ENCODE measurements at places on chromosomes 5 and 9.

- DNase-seq: no peak
Observed at GRCh38 chr5:155772009-155772662, 554.8 kb upstream of the SGCD start.

- no peak for DNase-seq
Observed at GRCh38 chr5:143061161-143061945, 291.2 kb downstream of the ARHGAP26 start.

- DNase-seq: no peak
Observed at GRCh38 chr9:1429297-1429696, 379.1 kb downstream of the DMRT2 start.

- DNase-seq: no peak
Observed at GRCh38 chr5:179343021-179343718, 2.1 kb downstream of the ADAMTS2 start.

DNA sequence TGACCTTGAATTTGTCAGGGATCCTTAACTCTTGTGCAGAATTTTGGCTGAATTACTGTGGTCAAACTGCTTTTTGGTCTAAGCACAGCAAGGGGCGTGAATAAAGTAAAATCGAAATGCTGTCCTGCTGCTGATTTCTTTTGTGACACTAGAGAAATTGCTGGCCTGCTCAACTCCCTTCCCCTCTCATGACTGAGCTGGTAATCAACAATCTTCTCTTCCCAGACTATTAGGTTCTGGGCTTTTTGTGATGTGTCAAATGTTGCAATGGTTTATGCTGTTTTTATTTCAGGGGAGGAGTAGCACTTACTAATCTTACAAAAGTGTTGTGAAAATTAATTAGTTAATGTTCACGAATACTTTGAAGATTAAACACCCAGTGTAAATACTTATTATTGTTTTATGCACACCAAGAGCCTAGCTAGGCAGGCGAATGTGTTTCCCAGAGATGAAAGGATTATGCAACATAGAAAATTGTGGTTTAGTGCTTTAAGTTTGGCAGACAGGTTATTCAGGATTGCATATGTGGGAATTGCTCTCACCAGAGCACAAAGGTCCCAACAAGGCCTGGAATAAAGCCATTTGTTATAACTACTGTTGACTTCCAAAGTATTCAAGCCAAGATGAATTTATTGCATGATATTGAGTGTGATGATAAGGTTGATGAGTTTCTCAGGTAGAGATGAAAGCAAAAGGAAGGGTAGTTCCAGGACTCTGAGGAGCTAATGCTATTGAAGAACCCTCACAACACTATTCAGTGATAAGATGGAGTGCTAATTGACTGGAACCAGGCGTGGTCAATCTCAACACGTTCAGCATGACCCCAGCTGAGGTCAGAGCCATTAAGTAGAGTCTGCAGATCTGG is 280.7 kb upstream of the ZNF608 start:
- no peak for DNase-seq
